ENCODE measurements at places on chromosomes 4 and X.

GRCh38 chr4:127291316-127291715, 341.4 kb upstream of the INTU start:
- no peak for DNase-seq

- no peak for DNase-seq
Observed at GRCh38 chr4:53589511-53589910, 1.8 kb downstream of the LNX1 start.

DNA sequence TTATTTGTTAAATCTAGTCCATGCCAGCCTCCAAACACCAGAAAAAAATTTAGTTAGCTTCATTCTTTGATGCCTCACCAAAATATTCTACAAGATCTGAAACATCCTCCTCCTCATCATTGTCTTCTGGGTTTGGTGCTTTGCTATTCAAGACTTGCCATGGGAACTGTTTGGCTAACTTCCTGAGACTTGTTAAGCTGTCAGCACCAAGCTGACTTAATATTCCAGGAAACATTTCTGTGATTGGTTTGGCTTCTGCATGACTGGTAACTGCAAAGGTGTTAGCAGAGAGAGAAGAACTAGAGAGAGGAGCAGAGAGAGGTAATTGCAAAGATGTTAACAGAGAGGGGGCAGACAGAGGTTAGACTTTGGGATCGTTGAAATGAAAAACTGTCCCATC, 101.3 kb downstream of the PALLD start:
- DNase-seq: no peak

DNA sequence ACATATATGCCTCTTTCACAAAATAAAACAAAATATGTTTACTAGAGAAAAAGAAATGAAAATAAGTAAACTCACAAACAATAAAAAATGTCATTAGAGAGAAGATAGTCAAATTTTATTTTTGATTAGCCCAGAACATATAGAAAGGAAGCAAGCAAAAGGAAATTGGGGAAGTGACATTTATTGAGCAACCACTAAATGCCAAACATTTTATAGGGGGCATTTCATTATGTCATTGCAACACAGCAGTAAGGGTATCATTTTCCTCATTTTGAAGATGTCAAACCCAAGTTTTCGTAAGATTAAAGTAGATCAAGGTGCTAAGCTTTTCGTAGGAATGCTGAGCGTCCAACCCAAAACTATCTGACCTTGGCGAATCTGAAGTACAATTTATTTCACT, 1331.5 kb upstream of the PABPC4L start:
- DNase-seq: no peak

- DNase-seq: no peak
Observed at GRCh38 chr4:180564026-180564425, 1679.2 kb upstream of the TENM3 start.

- DNase-seq: peak; percentile 62
Observed at GRCh38 chr4:2798399-2799223, 5.7 kb downstream of the SH3BP2 start.

- DNase-seq: no peak
Observed at GRCh38 chr4:108029016-108029720, 39.5 kb downstream of the HADH start.

DNA sequence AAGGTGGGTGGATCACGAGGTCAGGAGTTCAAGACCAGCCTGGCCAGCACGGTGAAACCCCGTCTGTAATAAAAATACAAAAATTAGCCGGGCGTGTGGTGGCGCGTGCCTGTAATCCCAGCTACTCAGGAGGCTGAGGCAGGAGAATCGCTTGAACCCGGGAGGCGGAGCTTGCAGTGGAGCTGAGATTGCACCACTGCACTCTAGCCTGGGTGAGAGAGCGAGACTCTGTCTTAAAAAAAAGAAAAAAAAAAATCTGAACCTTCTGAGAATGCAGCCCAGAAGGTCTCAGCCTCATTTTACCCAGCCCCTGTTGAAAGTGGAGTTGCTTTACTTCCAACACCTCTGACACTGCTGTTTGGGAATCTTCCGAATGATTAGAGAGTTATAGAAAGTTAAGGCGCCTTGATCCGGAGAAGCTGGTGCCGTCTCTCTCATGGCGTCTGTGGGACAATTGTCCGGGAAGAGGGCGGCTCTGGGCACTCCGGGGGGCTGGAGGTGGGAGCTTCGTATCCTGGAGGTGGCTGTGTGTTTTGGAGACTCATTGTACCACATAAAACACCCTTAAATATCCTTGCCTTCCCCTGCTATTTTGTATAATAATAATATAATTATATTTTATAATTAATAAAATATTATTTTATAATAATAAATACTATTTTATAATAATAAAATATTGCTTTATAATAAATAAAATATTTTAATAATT, 92.7 kb upstream of the PPP2R3B start:
- no peak for DNase-seq

- no peak for DNase-seq
Observed at GRCh38 chr4:84691800-84692199, 108.9 kb downstream of the CDS1 start.

DNA sequence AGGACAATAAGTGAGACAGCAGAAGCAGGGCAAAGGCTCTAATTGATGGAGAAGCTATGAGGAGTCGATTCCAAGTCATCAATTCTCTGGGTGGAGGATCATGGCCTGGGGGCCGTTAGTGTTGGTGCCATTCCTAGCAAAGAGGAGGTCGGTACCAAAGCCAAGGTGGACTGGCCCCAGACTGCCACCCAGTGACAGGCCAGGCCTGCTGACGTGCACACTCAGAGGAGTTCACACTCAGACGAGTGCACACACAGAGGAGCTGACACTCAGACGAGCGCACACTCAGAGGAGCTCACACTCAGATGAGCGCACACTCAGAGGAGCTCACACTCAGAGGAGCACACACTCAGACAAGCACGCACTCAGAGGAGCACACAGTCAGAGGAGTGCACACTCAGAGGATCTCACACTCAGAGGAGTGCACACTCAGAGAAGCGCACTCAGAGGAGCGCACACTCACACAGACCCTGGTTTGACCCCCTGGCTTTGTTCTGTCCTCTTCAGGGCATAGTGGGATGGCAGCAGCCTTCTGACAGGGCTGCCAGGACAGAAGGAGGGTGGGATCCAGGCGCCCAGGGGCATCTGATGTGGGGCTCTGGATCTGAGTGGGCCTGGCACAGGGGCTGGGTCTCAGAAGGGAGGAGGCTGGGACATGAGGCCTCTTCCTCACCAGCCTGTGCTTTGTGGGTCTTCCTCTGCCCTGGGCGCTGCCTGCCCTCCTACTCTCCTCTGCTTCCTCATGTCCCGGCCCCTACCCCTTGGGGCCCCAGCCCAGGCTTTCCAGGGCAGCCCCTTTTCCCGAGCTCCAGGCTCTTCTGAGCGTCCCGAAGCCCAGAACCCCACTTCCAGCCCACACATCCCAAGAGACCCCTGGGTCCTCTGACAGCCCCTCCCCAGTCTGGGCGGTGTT, 41.7 kb upstream of the NKX1-1 start:
- no peak for DNase-seq
